ENCODE measurements at places on chromosomes 7 and 10. TPM values are rescaled to one million over a fixed set of nuclear protein-coding genes. Genes with fewer than 3 reads are reported as not detected.

FAM131B gene
- total RNA-seq: 2.3 TPM

SPDYE16 gene
- 0.19 TPM for total RNA-seq

GIMAP8 gene
- 11.8 TPM for total RNA-seq

FZD1 gene
- 0.05 TPM for total RNA-seq

LIPK gene
- not detected for total RNA-seq

CTTNBP2 gene
- total RNA-seq: not detected

UPK3BL2 gene
- total RNA-seq: 8.2 TPM

MYOZ1 gene
- not detected for total RNA-seq

PDE6C gene
- total RNA-seq: not detected

SLC13A1 gene
- not detected for total RNA-seq

ADCYAP1R1 gene
- not detected for total RNA-seq

NT5C2 gene
- total RNA-seq: 50.1 TPM

DLX6 gene
- not detected for total RNA-seq

TIMM23B gene
- total RNA-seq: 14.0 TPM

ASZ1 gene
- not detected for total RNA-seq

GNB2 gene
- total RNA-seq: 228 TPM

HTR5A gene
- total RNA-seq: not detected

A1CF gene
- total RNA-seq: not detected

XRCC2 gene
- 15.0 TPM for total RNA-seq

CALML5 gene
- not detected for total RNA-seq

FGFR2 gene
- total RNA-seq: 0.05 TPM

PRPF18 gene
- total RNA-seq: 25.1 TPM

PILRA gene
- total RNA-seq: 0.76 TPM

AFAP1L2 gene
- total RNA-seq: 1.1 TPM

VAX1 gene
- not detected for total RNA-seq

COL26A1 gene
- not detected for total RNA-seq

TMEM236 gene
- 0.10 TPM for total RNA-seq

AKR1D1 gene
- not detected for total RNA-seq

ATG9B gene
- total RNA-seq: 4.6 TPM

PHYHIPL gene
- total RNA-seq: not detected

TFEC gene
- not detected for total RNA-seq

VPS26A gene
- total RNA-seq: 51.4 TPM

PLAC9 gene
- total RNA-seq: not detected

ATP6V0A4 gene
- 1.7 TPM for total RNA-seq

ADAM22 gene
- total RNA-seq: 2.2 TPM

ITPRID1 gene
- total RNA-seq: not detected

ARPC1B gene
- 432 TPM for total RNA-seq

WDR86 gene
- 0.17 TPM for total RNA-seq

ANKRD61 gene
- total RNA-seq: 0.33 TPM

FAM25G gene
- total RNA-seq: not detected

DRGX gene
- total RNA-seq: not detected

NEUROG3 gene
- total RNA-seq: not detected

TMEM139 gene
- total RNA-seq: 0.29 TPM

ADIRF gene
- total RNA-seq: not detected

PLXNA4 gene
- total RNA-seq: 0.24 TPM

ZNF862 gene
- total RNA-seq: 18.1 TPM

CCDC3 gene
- 0.34 TPM for total RNA-seq

PDLIM1 gene
- 0.76 TPM for total RNA-seq

PRSS37 gene
- total RNA-seq: not detected

COL17A1 gene
- not detected for total RNA-seq

PAPSS2 gene
- total RNA-seq: 0.40 TPM

OPN1SW gene
- total RNA-seq: not detected

CYP2C9 gene
- total RNA-seq: not detected

STRIP2 gene
- total RNA-seq: 62.0 TPM

FAM237B gene
- not detected for total RNA-seq

PON1 gene
- total RNA-seq: not detected

Measured in activated CD4-positive, alpha-beta memory T cell treated with anti-CD3 and anti-CD28 coated beads for 36 hours (primary cell).